ENCODE measurements at places on chromosomes 2 and 18. TPM values are rescaled to one million over a fixed set of nuclear protein-coding genes. Genes with fewer than 3 reads are reported as not detected.

DNA sequence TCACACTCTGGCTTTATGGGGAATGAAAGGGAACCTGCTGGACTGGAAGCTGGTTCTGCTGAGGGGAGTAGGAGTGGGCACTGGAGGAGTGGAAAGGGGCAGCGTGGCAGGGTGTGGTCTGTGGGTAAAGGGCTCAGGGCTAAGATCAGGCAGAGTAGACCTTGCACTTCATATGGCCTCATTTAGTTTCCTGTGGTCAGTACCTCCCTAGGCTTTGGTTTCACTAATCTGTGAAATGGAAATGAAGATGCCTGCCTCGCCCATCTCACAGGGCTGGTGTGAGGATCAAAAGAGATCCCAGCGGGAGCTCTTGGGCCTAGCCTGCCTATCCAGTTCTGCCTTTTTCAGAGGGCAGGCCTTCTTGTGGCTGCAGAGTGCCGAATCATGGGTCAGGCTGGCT lies 208.7 kb downstream of the LOXHD1 start:
- H3K36me3 ChIP-seq: no peaks in the 10 kb centered on the region
- H3K27ac ChIP-seq: no peak overlapping the region
- DNase-seq: no peak
- H3K4me3 ChIP-seq: no peak overlapping the region
- no peaks in the 10 kb centered on the region for H3K4me1 ChIP-seq

GRCh38 chr2:202774104-202774503 lies 97.5 kb downstream of the ICA1L start:
- no peaks in the 10 kb centered on the region for H3K4me1 ChIP-seq
- no peaks in the 10 kb centered on the region for H3K36me3 ChIP-seq
- no peaks in the 10 kb centered on the region for H3K27me3 ChIP-seq
- no peak overlapping the region for H3K27ac ChIP-seq

The ABHD1 gene
- total RNA-seq: under 0.01 TPM

DNA sequence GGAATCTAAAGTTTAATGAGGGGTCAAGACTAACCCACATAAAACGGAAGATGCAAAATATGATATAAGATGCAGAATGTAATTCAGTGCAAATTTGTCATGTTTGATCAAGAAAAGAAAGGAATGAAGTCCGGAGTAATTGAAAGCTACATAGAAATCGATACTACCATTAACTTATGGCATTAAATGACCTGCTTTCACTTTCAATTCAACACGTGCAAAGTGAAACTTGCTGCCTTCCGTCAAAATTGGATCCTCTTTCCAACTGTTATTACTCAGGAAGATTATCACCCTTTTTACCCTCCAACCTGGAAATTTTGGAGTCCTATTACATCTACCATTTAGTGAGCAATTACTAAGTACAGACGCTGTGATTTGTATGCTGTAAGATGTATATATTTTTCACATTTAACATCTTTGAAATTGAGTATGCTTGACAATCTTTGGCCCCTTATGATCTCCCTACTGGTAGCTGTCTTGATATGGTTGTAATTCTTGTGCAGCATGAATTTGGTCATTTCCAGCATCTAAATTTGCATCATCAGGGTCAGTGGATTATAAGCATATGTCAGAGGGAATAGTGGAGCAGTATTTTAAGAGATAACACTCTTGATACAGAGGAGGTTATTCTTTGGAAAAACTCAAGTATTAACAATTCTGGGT lies 18.6 kb downstream of the UNC80 start:
- H3K27me3 ChIP-seq: no peaks in the 10 kb centered on the region
- peak overlapping the region; percentile 42 for H3K4me3 ChIP-seq
- H3K27ac ChIP-seq: no peak overlapping the region
- H3K36me3 ChIP-seq: no peaks in the 10 kb centered on the region

DNA sequence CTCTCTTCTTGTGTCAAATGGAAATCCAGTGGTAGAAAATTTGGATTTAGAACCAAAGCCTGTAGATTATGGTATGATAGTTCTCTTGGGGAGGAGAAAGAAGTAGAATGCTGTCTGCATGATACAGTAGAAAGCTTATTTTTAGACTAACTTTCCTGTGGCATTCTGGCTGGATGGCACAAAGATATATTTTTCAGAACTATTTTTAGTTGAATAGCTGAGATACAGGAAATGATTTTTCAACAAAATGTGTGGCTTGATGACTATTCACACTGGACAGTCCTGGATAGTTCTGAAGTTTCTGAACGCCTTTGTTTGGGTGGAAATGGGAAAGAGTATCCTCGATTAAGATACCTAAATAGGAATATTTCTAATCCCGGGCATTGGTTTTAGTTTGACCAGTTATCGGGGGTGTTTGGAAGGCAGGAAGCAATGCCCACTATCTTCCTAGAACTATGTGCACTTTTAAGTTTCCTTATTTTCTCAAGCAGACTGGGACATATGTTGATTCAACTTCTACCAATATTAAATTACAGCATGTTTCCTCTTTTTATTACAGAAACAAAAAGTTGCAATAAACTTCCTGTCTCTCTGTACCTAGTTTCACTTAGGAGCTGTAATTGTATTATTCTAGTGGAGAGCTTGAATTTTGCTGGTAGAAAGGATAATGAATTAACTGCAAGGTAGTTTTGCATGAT lies 32.1 kb downstream of the GDF7 start:
- H3K4me1 ChIP-seq: peaks cover 13% of the 10 kb centered on the region
- peak; percentile 69 for DNase-seq
- peak overlapping the region; percentile 35 for H3K4me3 ChIP-seq
- no peak overlapping the region for H3K27ac ChIP-seq
- H3K36me3 ChIP-seq: no peaks in the 10 kb centered on the region

GRCh38 chr2:148926981-148927401 lies 52.0 kb downstream of the KIF5C start:
- no peak overlapping the region for H3K27ac ChIP-seq
- no peak overlapping the region for H3K4me3 ChIP-seq
- no peaks in the 10 kb centered on the region for H3K36me3 ChIP-seq
